ENCODE measurements at places on chromosomes 6 and 20.
A peak's percentile ranks its signal among the peaks of the same experiment; 100 is the strongest.

- DNase-seq: no peak
These were observed 146.3 kb downstream of the EPM2A start for GRCh38 chr6:145588981-145589380.

DNA sequence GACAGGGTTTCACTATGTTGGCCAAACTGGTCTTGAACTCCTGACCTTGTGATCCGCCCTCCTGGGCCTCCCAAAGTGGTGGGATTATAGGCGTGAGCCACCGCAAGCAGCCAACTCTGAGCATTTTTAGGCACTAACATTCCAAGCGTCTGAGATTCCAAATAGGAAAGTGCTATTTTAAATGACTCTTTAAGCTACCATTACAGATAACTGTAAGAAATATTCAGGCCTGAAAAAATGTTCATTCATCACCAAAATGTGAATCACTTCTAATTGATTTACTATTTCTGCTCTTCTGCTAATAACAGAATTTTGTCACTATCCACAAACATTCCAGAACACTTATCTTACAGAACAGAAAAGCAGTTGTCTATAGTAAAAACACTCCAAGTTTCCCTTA, 106.5 kb downstream of the BACH2 start:
- DNase-seq: no peak

GRCh38 chr20:7770046-7770445, 170.2 kb downstream of the HAO1 start:
- DNase-seq: no peak

DNA sequence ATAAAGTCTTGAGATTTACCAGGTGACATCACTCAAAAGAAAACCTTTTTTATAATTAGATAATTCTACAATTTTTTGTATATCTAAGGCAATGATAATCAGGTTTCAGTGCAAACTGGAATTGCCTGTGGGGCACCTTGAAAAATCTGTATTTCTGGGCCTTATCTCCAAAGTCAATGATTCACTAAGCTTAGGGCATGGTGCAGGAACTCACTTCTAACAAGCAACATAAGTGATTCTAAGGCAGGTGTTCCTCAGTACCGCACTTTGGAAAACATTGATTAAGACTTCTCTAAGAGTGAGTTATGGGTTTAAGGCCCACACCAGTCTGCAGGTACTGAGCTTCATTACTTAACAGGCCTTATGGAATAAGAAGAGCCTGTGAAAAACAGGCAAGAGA, 115.3 kb downstream of the COL12A1 start:
- DNase-seq: no peak

- no peak for DNase-seq
These were observed 131.8 kb upstream of the BEND3 start for GRCh38 chr6:107246972-107247615.

- DNase-seq: no peak
These were observed 394 bp downstream of the YIPF3 start for GRCh38 chr6:43516367-43516696.

DNA sequence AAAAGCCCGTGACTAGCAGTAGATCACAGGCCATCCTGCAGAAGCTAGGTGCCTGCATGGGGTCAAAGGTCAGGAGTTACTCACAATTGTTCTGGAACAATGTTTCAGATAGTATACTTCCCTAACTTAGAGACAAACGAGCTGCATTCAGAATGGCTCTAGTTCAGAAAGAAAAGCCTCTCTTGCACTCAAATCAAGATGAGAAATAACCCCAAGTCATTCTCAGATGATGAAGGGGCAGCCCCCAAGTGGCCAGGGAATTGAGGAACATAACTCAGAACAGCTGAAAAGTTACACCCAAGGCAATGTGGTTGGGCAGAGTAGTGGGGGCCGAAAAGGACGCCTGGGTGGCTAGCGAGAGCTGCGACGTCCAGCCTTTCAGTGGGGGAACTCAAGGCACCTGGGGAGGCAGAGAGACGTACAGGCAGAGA, 27.8 kb downstream of the FYN start:
- peak; percentile 56 for DNase-seq

- no peak for DNase-seq
These were observed 12.0 kb upstream of the SLC17A5 start for GRCh38 chr6:73665686-73666319.

GRCh38 chr6:164417537-164418261, 891.7 kb downstream of the C6orf118 start:
- no peak for DNase-seq

DNA sequence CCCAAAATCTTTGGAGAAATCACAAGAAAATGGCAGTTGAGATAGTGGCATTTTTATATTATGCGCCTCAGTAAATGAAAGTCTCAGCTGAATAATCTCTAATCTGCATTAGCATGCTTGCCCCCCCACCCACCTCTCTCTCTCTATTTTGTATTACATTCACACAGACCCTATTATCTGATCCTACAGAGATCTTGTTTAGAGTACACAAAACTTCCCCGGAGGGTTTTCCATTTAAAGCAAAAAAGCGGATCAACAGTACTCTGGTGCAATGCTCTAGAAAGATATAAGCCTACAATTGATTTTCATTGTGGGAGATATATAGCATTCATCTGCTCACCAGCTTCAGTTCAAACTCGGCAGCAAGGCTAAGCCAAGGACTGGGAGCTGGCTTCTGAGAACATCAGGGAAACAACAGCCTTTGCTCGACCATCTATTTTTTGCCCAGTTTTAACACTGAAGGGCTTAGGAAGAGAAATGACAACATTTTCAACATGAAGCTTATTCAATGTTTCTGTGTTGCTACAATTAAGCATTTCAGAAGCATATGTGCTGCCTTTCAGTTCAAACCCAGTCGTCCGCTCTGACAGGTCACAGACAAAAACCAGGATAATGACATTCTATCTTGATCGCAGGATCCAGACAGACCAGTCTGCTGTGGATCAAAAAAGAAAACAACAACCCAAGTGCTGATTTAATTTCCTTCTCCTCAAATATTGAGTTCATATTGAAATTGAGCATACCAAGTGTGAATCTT, 137.6 kb upstream of the ATXN1 start:
- DNase-seq: no peak

DNA sequence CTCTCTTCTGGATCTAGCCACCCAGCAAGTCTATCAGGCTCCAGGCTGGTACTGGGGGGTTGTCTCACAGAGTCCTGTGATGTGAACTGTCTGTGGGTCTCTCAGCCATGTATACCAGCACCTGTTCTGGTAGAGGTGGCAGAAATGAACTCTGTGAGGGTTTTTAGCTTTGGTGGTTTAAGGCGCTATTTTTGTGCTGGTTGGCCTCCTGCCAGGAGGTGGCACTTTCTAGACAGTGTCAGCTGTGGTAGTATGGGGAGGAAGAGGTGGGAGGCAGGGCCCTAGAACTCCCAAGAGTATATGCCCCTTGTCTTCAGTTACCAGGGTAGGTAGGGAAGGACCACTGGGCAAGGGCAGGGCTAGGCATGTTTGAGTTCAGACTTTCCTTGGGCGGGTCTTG, 75.8 kb downstream of the SNAP91 start:
- DNase-seq: no peak

- no peak for DNase-seq
These were observed 105.9 kb upstream of the PRSS16 start for GRCh38 chr6:27141529-27142015.

DNA sequence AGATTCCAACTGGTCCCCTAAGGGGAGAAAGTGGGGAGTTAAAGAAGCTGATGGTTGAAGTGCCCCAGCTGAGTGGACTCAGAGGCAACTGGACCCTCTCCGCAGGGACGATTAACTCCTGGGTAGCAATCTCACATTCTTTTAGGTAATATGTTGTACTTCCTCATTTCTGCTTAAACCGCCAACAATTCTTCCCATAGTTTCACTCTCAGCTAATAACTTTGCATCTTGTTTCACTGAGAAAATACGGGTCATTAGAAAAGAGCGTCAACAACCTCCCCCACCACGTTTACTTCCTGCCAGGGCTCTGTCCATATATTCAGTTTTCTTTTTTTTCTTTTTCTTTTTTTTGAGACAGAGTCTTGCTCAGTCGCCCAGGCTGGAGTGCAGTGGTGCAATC, 39.5 kb upstream of the CHD6 start:
- no peak for DNase-seq

GRCh38 chr6:169845426-169846285, 94.2 kb downstream of the ERMARD start:
- no peak for DNase-seq

GRCh38 chr6:15810618-15811017, 147.8 kb upstream of the DTNBP1 start:
- no peak for DNase-seq

DNA sequence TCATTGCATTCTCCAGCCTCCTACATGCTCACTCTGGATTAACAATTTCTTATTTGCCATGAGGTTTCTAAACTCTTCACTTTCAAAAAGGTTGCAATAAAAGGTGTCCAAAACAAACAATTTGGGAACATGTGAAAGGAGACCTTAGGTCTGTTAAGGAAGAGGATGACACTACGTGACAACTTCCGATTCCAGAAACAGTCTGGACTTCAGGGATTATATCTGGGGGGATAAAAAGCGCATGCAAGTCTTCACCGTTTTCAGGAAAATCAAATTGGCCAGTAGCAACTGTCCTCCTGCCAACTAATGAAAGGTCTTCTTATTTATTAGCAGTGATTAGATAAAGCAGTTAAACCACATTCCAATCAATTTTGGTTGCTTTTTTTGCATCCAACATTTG, 1.8 kb downstream of the ZDHHC14 start:
- DNase-seq: no peak

DNA sequence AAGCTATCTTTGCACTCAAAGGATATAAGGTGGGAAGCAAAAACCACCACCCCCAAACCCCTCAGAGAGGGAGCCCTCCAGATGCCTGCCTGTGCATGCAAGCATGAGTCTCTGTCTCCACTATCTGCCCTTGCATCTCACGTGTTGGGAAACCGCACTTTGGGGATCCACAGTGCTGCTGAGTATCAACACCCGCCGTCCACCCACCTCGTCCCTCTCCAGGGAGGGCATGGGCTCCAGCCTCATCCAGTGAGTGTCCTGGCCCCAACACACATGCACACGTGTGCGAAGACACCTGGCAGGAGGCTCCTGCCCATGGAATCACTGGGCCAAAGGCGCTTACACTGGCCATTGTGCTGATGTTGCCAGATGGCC, 3.5 kb upstream of the YTHDF1 start:
- no peak for DNase-seq

- no peak for DNase-seq
These were observed 43.0 kb downstream of the TSPYL4 start for GRCh38 chr6:116210750-116211425.

- DNase-seq: peak; percentile 73
These were observed 177.9 kb upstream of the ZNF184 start for GRCh38 chr6:27650620-27651370.

DNA sequence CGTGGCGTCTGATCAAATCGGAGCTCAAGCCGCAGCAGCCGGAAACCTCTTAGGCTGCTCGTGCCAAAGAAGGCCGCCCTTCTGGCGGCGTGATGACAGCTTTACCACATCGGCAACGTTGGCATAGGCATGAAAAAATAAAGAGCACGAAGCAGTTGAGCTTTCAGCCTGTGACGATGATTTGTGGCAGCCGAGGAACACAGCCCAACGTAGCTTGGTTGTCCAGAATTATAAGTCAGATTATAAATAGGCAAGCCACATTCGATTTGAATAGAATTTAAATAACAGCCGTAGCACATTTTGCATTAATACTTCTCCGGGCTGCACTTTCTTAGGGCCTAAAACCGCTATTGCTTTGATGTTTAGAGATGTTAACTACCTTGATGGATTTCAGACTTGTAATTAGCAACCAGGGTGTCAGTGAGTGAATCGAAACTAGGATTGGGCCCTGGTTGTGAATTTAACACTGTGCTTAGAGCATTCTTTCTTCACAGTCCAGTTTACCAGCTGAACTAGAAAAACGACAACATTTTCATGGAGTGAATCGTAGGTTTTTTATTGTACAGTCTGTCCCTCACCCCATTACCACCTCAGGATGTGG, 864 bp upstream of the BCLAF1 start:
- peak; percentile 47 for DNase-seq

- no peak for DNase-seq
These were observed 13.8 kb downstream of the MRPL14 start for GRCh38 chr6:44113414-44113813.

GRCh38 chr20:56504373-56505005, 20.1 kb upstream of the FAM209A start:
- DNase-seq: no peak

GRCh38 chr6:139016337-139017213, 12.0 kb upstream of the ABRACL start:
- peak; percentile 50 for DNase-seq

GRCh38 chr6:39929733-39930461, 4.4 kb downstream of the MOCS1 start:
- DNase-seq: no peak

DNA sequence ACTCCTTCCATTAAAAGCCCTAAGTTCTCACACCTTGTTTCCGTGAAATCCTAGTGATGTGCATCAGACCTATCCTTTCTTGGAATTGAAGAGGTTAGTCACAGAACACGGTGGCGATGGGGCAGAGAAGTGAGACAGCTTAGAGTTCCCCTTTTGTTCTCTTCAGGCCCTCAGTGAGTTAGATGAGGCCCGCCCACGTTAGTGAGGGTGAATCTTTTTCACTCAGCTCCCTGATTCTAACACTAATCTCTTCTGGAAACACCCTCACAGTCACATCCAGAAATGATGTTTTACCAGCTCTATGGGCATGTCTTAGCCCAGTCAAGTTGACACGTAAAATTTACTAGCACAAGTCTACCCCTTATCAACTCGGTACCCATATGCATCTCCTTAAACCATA, 172.7 kb upstream of the NOX3 start:
- no peak for DNase-seq

- no peak for DNase-seq
These were observed 169.0 kb downstream of the FUT9 start for GRCh38 chr6:96184798-96185197.

GRCh38 chr6:168181316-168181715, 102.3 kb upstream of the FRMD1 start:
- DNase-seq: no peak

DNA sequence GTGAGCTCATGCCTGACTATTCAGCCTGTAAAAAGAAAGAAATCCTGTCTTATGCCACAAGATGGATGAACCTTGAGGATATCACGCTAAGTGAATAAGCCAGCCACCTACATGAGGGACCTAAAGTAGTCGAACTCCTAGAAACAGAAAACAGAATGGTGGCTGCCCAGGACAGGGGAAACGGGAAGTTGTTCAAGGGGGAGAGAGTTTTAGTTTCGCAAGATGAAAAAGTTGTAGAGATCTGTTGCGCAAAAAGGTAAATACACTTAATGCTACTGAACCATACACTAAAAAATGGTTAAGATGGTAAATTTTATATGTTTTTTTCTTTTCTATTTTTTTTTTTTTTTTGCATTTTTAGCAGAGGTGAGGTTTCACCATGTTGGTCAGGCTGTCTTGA, 74.1 kb upstream of the RALY start:
- DNase-seq: no peak

DNA sequence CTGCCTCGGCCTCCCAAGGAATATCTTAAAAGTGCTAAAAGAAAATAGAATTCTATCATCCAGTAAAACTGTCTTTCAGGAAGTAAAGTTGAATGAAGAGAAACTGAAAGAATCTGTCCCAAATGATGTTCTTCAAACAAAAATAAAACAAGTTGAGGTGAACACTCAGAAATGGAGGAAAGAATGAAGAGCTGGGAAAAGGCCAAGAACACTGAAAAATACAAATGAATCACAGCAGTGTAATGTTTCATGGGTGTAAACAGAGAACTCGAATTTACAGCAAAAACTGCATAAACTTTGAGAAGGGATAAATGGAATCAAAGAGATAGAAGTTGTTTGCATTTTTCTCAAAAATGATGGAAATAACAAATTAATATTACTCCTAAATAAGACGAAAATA, 317.3 kb downstream of the TAF4 start:
- DNase-seq: no peak

- DNase-seq: peak; percentile 63
These were observed at the start of gene GNMT for GRCh38 chr6:42960243-42961019. TSS of gene GNMT (plus strand) at chr6:42960754. CDS start at chr6:42960768, 14 bp downstream.
